ENCODE measurements at places on chromosomes 11 and 22.
A peak's percentile ranks its signal among the peaks of the same experiment; 100 is the strongest.

- no peak for DNase-seq
These were observed 25.6 kb downstream of the SMCO4 start for GRCh38 chr11:93517611-93518010.

DNA sequence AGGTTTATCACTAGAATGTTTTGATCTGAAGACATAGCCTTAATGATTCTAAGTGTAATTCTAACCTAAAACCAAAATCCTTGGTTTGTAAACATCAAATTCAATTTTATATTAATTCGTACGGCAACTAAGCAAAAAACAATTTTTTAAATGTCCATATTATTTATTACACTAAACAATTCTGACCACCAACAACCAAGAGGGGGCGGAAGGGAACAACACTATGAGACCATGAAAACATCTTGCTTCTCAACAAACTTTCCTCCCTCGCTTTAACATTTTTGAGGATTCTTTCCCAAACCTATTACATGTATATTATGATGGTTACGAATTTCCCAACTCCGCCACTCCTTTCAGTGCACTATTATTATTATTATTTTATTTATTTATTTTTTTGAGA is 6.5 kb upstream of the UCP2 start:
- DNase-seq = no peak

DNA sequence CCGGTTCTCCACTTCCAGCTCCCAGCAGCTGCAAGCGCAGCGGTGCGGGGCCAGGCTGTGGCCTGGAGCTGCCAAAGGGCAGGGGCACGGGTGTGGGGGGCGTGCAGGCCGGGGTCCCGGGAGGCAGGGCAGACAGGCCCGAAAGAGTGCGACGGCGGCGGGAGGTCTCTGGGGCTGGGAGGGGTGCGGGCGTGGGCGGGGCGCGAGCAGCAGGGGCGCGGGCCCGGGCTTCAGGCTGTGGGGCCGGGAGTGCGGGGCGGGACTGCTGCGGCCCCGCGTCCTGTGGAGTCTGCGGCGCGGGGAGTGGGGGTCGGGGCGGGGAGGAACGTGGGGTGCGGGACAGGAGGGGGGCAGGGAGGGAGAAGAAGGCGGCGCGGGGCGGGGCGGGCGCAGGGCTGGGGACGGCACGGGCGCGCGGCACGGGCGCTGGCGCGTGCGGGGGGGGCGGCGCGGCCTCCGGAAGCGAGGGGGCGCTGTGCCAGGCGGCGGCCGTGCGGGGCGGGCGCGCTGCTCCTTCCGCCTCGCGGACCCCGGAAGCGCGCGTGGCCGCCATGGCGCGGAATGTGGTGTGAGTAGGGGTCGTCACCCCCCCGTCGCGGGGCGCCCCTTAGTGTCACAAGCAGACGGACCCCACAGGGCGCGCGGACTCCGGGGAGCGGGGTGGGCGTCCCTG is at the start of gene MRPL23:
Gene MRPL23, plus strand, starts transcription at position 521 of the 673 bp plus-strand sequence. Its CDS starts 31 bp downstream, at position 552.
- no peak for DNase-seq

DNA sequence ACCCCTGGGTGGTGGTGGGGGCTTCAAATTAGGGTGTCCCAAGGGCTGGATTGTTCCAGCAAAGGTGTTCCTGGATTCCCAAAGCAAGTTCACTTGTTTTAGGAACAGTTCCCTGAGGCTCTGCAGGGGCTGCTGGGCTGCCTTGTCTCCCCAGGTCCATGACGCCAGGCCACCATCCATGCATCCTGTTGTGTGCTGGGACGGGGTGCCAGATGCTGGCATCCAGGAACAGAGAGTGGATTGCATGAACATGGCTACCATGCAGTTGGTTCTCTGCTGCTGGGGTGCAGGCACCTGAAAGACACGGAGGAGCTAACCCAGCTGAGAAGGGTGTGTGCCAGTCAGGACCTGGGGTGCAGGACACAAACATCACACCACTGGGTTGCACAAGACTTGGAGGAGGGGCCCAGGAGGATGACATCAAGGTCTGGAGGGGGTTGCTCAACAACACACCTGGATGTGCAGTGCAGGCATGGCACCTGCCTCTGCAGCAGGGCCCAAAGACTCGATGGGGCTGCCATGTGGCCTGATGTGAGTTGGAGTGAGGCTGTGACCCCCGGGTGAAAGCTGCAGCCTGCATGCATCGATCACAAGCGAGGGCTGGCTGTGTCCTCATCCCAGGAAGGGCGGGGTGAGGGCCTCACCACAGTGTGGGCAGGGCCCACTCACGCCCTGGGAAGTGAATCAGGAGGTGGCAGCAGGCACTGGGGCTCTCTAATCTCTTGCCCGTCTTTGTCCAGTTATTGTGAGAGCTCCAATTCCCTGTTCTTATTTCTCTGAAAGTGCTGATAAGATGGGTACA is 74.0 kb upstream of the CLDN5 start:
- no peak for DNase-seq

DNA sequence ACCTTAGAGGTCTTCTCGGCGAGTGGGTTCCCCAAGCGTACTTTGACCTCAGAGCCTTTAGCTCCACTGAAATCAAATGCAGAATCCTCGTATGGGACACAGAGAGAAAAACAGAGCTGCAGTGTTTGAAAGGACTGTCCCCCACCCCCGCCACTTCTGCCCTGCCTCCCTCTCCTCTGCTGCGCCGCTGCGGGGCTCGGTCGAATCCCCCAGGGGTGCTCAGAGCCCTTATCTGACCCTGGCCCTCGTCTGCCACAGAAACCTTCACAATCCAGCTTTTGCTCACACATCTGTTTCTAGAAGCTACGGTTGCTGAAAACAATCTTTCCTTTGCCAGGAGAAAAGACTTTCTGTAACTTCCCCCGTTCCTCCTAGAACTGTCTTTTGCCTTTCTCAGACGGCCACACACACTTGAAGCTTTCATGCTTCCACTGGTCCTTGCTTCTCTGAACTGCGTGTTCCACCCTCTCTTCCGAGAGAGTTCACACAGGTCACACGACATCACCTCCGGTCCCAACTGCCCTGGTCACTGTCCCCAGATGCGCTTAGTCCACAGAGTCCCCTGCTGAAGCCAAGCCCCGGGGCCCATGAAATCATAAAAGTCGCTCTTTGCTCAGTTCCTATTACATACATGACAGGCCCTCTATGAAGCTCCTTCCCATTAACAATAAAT is 3.7 kb downstream of the SMIM35 start:
- no peak for DNase-seq

GRCh38 chr11:59144579-59145345 is 2.1 kb downstream of the FAM111A start:
- DNase-seq = peak; percentile 28

DNA sequence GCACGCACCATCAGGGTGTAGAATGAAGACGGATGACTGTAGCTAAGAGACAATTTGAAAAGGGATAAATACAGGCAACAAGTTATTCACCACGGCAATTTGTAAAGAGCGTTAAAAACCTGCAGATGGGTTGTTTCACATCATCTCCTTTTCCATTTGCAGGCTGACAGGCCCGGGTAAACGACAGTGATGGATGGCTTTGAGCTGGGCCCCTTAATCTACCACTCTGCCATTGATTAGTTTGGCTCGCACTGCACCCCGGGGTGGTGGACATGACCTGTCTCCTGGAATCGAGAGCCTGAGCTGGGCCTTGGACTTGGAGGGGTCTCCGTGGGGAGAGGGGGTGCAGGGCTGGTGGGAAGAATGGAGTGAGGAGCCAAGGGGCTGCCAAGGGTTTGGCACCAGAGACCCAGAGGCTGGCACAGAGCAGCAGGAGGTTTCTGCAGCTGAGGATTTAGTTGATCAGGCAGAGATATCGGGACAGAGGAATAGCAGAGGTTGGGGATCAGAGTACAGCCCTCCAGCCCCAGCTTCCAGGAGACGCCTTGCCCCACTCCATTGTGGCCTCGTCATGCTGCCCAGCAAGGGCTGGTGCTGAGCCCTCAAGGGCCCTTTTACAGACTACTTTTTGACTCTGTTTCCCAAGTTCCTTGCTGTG is 110.6 kb upstream of the NECTIN1 start:
- DNase-seq = no peak

DNA sequence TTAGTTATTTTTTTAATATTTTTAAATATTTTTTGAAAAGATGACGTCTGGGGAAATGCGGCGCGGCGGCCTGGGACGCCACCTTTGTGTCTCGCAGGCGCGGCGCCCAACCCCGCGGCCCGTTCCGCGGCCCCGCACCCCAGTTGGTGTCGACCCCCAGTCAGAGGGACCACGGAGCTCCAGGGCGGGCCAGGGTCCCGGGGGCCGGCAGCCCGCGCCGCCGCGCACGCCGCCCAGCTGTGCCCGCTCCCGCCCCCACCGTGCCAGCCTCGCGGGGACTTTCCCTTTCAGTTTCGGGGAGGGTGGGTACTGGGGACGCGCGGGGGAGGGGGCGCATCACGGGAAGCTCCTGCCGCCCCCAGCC is 1.6 kb downstream of the CCND1 start:
- DNase-seq = no peak

GRCh38 chr11:61951484-61952135 is 1.5 kb downstream of the BEST1 start:
- DNase-seq = no peak

GRCh38 chr11:2554338-2555207 is 109.8 kb downstream of the KCNQ1 start:
- DNase-seq = no peak

- DNase-seq = peak; percentile 16
These were observed 14.8 kb downstream of the EXT2 start for GRCh38 chr11:44110231-44110679.

GRCh38 chr22:37101311-37102066 is 8.0 kb downstream of the TMPRSS6 start:
- DNase-seq = no peak

DNA sequence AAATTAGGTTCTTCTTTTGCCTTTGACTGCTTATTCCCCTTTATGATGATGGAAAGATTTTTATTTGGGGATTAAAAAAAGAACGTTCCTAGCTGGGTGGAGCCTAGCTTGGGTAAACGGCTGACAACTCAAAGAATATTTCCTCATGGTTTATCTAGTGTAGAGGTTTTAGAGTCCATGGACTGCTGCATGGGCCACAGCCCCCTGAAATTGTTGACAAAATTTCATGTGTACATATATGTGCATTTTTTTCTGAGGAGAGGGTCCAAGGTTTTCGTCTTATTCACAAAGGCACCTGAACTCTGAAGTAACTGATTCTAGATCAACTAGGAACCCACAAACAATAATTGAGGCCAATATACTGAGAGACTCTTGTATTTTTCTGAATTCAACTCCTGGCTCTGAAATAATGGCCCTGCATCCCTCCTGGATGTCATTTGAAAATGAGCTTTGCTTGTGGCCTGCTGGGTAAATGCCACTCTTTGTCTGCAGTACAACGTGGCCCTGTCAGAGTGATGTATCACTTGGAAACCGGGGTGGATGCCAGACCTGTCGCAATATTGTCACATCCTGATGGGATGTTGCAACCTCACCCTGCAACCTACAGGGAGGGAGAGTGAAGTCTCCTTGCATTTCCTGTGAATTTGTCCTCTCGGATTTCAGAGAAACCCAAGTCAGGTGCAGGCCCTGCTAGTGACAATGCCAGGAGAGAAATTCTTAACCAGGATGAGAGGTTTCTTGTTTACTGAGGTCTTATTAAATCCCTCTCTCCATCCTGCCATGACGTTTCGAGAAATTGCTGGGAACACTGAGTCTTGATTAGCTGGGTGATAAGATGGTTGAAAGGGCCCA is 33.8 kb downstream of the EHF start:
- no peak for DNase-seq

DNA sequence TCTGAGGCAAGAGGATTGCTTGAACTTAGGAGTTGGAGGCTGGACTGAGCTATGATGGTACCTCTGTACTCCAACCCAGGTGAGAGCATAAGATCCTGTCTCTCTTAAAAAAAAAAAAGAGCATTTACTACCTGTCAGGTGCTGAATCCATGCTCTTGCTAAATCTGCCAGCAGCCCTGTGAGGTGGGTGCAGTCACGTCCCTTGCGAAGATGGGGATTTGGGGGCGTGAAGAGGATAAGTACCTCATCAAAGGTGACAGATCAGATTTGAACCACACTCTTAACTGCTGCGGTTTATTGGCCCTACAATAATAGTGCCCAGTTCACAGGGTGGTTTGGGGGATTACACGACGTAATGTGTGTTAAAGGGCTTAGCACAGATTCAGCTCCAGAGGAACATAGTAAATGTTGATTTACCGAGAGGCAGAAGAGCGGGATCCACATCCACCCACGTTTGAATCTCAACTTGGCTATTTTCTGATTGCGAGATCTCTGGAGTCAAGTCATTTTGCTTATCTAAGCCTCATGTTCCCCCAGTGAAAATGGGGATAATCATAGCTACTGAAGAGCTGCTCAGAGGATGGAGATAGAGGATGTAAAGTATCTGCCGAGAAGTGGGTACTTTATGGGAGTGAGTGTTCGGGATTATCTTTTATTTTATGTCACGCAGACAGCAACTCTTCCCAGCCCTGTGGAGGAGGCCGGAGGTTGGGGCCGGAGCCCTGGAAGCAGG is 28.1 kb upstream of the LRRC10B start:
- DNase-seq = no peak

DNA sequence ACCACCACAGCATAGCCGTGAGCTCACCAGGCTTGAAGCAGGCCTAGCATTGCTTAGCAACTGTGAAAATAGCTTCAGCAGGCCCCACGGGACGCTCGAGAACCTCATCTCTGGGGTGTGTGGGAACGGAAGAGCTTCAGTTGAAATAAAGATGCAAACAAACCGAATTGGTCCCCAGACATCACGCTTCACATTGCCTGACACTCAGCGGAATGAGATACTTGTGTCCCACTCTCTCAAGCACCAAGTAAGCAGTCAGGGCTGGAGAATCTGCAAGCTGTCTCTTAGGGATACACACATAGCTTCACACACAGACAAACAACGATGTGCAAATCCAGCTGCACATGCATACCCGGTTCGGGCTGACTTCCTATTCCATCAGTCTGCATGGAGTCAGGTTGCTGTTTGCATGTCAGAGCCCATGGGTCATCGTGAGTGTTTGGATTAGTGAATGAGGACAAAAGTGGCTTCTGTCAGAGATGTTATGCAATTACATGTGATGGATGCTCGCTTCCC is 205.7 kb downstream of the SNX19 start:
- no peak for DNase-seq

GRCh38 chr22:40302149-40302548 is 44.2 kb upstream of the ADSL start:
- no peak for DNase-seq

GRCh38 chr22:26669060-26669481 is 11.7 kb downstream of the MIAT start:
- no peak for DNase-seq

DNA sequence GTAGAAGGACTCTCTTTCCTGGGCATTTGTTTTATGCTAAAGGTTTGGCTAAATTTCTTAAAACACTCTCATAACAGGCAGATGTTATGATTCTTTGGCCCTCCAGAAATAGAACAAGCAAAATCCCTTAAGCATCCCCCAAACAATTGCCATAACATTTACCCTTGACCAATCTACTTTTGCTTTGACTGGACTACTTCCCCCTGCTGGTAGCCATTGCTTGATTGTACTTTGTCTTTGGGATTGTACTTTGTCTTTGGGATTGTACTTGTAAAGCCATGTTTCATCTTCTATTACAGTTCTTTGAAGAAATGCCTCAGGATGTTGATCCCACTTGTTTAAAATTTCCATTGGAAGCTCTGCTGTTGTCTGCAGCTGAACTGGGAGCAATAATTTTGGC is 53.3 kb upstream of the GLYAT start:
- no peak for DNase-seq

GRCh38 chr11:122098261-122098980 is 17.6 kb downstream of the BLID start:
- no peak for DNase-seq

- DNase-seq = no peak
These were observed 5.1 kb downstream of the PATE2 start for GRCh38 chr11:125773516-125773915.
